SIG-M5 (cell line): ENCODE measurements at places on chromosomes 7 and 10.

GRCh38 chr7:64992971-64993370 lies 2.1 kb upstream of the ZNF117 start:
- no peak for DNase-seq

DNA sequence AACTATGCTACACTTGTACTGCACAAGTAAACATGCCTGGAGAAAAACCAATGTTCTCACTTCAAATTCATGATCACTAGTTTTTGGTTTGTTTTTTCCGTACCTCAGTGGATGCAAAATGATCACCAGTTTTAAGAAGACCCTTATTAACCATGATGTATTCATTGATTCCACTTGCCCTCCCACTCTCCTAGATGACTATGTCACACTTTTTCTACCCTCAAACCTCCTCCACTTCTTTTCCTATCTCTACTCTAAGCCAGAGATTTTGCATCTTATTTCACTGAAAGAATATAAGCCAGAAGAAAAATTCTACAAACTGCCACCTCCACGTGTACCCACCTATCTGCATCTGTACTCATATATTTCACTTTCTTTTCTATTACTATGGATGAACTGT lies 186.2 kb upstream of the NAMPT start:
- DNase-seq = no peak

DNA sequence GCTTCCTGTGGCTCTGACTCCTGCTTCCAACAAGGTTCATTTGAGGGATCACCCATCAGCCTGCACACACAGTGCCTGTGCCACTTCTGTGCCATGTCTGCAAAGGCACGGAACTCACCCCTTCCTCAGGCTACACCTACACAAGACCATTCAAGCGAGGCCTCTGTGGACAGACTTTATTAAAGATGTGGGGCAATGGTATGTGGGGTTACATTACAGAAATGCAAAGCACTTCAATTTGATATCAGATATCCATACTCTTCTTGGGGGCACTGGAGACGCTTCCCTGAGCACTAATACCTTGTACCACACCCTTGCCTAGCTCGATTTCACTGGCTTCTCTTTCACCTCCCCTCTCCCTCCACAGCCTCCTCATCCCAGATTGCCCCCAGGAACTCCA lies 84.4 kb upstream of the FGL2 start:
- no peak for DNase-seq

GRCh38 chr7:28081016-28081415 lies 99.6 kb downstream of the JAZF1 start:
- no peak for DNase-seq

DNA sequence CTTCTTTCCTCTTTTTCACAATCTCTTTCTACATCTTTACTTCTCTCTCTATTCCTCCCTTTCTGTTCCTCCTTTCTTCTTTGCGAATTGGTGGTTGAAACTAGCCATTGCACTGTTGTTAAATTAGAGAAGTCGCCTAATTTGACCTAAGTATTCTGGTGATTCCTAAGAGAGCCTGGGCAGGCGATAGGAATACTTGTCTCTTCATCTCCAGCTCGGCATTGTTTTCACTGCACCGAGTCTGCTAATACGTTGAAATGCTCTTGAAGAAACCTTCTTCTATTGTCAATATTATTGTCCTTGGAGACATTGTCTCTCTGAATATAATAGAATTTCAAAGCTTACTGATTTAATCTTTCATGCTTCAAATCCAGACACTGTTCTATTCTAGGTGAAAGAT lies 31.7 kb downstream of the KCND2 start:
- no peak for DNase-seq

DNA sequence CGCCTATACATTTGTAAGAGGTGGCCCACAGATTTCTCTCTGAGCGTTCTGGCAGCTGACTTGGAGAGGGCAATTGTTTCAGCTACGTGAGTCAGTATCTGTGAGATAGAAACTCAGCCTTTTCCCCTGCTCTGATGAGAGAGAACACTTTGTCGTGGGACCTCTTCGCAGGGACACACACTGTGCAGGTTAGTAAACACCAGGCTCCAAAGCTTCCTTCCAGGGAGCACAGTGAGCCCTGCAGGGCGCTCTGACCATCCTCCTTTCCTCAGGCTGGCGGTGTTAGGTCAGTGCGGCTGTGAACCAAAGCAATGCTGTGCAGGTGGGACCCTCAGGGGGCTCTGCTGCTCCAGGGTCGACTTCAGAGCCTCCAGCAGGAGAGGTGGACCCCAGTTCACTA lies 152.2 kb upstream of the TCF7L2 start:
- DNase-seq = no peak

GRCh38 chr7:4486907-4487306 lies 195.2 kb upstream of the FOXK1 start:
- no peak for DNase-seq

DNA sequence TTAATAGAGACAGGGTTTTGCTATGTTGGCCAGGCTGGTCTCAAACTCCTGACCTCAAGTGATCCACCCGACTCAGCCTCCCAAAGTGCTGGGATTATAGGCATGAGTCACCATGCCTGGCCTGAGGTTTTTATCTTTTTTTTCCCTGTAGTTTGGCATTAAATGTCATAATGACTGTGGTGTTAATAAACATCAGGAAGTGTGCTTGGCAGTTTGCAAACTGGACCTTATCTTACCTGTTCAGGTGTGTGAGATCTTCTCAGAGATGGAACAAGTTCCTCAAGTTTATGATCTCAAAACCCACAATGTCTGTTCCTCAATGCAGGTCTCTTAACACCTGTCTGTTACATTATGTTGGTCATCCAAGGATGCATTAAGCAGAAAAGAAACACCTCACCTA lies 80.0 kb downstream of the ARID5B start:
- no peak for DNase-seq

- no peak for DNase-seq
These were observed 57.7 kb downstream of the ATAD1 start for GRCh38 chr10:87760195-87760905.
